Epithelial cell of prostate (primary cell): ENCODE measurements at places on chromosomes 7 and 10.

DNA sequence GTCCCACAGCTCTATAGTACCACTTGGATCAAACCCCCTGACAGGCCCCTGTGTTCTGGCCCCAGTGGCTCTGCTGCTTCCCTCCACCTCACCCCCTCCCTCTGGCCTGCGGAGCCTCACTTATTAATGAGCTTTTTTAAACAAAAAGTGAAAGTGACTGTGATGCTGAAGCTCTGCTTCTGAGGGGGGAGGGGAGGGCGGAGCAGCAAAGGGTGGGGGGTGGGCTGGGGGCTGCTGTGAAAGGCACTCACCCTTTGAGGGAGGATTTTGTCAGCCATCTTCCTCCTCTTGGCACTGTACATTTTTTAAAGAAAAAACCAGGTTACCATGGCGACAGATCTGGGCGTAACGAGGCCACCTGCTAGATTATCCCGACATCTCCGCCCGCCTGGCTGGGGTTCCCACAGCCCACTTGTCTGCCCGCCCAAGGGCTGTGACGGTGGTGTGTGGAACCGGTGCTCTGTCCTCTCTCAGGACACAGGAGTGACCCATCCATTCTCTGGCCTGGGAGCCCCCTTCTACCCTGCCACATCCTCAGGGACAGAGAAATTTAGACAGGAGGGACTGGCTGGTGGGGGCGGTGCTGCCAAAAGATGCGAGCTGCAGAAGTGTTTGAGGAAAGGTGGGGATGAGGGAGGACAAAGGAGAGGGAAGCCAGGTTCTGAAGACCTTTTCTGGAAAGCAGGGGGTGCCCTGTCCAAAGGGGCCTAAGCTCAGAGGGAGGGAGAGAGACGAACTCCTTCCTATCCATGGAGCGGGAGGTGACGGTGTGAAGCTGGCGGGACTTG lies 4.9 kb downstream of the SMARCD3 start:
- DNase-seq, result no peak

- DNase-seq, result no peak
Measured at GRCh38 chr10:3805791-3806461, 20.9 kb upstream of the KLF6 start.

- DNase-seq, result no peak
Measured at GRCh38 chr10:67319976-67320375, 376.0 kb downstream of the CTNNA3 start.

- DNase-seq, result no peak
Measured at GRCh38 chr10:131254859-131255252, 56.7 kb downstream of the TCERG1L start.

- DNase-seq, result no peak
Measured at GRCh38 chr7:27242555-27243339, at the start of gene EVX1. EVX1 (plus strand) TSS chr7:27242802; CDS start chr7:27243031, 229 bp downstream.

DNA sequence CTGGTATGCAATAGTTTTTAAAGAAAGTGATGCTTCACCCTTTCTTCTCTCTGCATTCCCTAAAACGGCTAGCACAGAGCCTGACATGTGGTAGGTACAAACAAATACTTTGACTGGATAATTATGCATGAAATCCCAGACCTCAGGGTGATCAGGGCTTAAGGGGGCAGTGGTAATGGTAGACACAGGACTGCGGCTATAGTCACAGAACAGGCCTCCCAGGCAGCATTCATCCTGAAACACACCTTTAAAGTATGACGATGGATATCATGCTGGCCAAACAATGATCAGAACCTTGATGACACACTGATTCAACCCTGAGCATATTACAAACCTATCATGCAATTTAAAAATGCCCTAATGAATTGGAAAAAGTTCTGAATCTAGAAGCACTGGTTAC lies 110.8 kb downstream of the PIP4K2A start:
- DNase-seq, result no peak

DNA sequence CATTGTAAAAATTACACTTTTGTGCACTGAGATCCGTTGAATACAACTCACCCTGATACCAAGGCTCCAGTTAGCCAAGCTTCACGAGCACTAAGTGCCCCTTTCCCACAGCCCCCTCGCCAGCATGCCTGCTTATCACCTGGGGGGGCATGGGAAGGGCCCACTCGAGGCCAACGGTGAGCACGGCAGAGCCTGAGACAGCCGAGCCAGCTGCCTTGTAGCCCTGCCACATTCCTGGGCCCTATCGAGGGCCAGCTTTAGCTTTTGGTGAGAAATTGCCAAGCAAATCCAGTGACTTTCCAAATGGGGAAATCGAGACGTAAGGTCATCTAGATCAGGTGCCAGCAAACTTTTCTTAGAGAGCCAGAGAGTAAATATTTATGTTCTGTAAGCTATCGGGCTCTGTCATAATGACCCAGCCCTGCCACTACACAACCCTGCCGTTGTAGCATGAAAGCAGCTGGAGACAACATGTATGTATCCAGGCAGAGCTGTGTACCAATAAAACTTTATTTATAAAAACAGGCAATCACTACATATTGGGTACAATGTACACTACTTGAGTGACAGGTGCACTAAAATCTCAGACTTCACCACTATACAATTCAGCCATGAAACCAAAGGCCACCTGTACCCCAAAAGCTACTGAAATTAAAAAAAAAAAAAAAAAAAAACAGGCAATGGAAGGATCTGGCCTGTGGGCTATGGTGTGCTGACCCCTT lies 83.6 kb downstream of the FAM53B start:
- DNase-seq, result no peak

DNA sequence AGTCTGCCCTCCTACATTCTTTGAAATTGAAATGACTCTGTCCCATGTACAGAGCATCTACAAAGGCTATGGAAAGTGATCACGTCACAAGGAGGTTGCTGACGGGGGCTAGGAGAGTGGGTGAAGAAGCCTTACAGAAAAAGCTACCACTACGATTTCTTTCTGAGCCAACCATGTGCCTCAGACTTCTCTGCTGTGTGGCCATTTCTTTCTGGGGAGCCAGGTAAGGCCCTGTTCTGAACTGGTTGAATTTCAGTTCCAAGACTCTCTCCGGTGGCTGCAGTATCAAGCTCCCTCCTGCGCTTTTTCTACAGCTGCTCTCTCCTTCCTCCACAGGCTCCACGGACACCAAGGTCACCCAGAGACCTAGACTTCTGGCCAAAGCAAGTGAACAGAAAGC lies 112.5 kb upstream of the PRSS1 start:
- DNase-seq, result no peak

- DNase-seq, result no peak
Measured at GRCh38 chr10:24847112-24848070, 105.0 kb downstream of the PRTFDC1 start.

- no peak for DNase-seq
Measured at GRCh38 chr10:106740-107139, 28.5 kb upstream of the ZMYND11 start.
